CD4-positive, alpha-beta T cell (primary cell): ENCODE measurements at places on chromosomes 5 and 9.

DNA sequence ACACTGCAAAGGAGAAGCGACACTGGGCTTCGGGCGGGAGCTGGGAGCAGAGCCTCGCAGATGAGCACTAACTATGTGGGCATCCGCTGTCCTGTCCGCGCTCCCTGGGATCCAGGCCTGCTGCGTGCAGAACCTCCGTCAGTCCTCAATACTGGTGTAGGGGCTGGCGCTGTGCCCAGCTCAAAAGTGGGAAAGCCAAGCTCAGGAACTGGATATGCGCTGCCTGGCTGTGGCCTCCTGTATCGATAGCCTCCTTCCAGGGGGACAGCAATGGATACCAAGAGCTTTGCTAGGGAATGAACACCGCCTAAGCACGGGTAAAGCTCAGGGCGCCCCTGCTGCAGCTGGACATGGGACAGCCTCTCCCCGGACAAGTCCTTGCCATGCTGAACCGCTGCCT, 270.4 kb downstream of the NSG2 start:
- no peak for DNase-seq

DNA sequence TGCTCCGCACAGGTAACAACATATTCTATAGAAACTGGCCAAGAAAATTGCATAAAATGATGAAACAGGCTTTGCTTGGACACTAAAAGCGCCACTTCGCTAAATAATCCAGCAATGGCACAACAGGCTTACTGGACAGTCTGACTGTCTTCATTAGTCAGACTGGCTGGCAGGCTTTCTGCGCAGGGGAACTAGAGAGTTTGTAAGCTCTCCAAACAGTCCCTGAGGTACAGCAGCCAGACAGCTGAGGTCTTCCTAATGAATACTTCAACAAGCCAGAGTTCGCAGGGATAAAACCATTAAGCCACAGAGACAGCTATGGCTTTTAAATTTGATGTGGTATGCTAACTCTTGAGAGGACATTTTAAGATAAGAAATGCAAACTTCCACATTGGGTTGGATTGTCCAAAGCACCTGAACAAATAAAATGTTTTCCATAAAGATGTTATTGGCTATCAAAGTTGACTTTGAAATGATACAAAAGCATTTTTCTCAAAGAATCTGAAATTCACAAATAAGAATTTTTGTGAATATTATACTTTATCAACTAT, 20.7 kb downstream of the PLK2 start:
- DNase-seq, result no peak

- no peak for DNase-seq
Observed at GRCh38 chr5:2201832-2202231, 319.1 kb upstream of the IRX4 start.

GRCh38 chr9:137956688-137957385, 79.3 kb downstream of the CACNA1B start:
- no peak for DNase-seq

DNA sequence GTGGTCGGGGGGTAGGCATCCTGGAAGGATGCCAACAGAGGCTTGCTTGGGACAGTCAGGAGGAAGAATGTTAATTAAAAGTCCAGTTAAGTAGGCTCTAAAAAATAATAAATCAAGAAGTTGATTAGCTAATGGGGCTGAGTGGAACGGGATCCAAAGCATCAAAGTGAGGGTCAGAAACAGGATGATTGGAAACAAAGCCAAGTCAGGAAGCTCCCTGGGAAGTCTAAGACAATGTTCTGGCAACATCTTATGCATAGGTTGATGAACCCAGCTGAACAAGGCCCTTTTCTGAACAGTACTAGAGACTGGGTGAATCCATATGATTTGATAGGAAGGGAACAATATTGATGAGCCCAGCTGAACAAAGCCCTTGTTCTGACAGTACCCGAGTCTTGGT, 50.2 kb upstream of the STARD4 start:
- DNase-seq, result no peak

GRCh38 chr5:175246889-175247520, 197.0 kb downstream of the DRD1 start:
- DNase-seq, result no peak

GRCh38 chr5:138282920-138283742, 8.7 kb upstream of the GFRA3 start:
- peak; percentile 4 for DNase-seq

- no peak for DNase-seq
Observed at GRCh38 chr5:30605693-30606268, 587.7 kb upstream of the CDH6 start.

DNA sequence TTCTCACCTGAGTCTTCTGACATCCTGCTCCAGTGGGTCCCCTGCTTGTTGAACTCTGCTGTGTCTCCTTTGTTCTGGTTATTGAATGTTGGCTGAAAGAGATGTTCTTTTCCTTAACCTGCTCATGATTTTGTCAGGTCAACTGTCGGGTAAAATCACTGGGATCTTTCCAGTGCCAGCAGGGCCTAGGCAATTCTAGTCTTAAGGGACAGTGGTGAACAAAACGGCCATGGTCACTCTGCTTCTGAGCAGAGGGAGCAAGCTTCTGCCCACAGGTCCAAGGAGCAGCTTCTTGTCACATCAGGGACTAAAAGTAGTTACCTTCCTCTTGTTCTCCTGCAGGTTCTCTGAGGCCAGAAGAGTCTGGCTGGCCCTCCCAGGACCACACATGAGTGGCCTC, 65.6 kb downstream of the SEC61B start:
- DNase-seq, result no peak

GRCh38 chr5:147733075-147733474, 49.5 kb downstream of the JAKMIP2 start:
- no peak for DNase-seq

DNA sequence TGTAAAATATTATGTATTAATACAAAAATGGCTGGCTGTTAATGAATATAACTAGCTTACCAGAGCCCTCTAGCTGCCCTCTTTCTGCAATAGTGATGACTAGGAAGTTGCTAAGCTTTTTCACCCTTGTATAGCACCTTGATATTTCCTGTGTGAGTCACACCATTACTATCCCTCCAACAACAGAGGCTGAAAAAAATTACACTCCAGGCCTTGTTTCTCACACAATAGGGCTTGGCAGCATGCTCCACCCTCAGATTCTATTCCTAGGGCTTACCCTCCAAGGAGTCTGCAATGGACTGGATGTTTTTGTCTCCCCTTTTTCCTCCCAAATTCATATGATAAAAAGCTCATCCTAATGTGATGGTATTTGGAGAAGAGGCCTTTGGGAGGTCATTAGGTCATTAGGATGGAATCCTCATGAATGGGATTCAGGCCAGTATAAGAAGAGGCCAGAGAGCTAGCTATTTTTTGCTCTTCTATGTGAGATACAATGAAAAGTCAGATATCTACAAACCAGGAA, 184.6 kb upstream of the MAP1B start:
- no peak for DNase-seq

DNA sequence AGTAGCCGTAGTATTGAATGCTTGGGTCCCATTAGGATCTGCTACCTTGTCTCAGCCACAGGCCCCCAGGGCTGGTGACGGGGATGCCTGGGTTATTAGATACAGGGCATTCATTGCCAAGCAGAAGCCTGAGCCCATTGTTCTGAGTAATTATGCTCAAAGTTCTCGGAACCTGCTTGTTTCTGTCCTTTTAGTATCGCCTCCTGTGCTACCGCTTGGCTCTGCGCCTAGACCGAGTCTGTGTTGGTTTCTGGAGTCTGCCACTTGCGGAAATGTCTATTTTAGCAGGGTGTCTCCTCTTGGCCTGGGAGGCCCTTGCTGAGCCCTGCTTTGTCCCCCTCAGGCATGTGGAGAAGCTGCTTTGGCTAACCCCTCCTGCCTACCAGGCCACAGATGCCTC, 506.1 kb downstream of the BNC2 start:
- no peak for DNase-seq

GRCh38 chr5:80251636-80252035, 4.2 kb downstream of the SERINC5 start:
- peak; percentile 32 for DNase-seq

GRCh38 chr5:8769631-8770030, 776.2 kb downstream of the SEMA5A start:
- DNase-seq, result no peak

DNA sequence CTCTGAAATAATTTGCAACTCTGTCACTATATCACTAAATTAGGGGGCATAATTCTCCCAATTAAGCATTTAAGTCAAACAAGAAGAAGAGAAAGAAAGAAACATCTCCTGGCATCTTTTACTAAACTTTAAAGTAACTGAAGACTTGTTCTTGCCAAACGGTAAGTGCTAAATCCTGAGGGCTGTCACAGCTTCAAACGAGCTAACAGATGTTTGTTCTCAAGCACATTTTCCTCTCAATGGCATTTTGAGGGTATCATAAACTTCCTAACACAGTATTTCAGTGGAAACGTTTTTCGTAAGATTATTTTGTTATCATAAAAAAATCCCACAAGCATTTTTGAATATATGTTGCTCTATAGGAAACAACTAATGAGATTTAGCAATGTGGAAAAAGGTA, 169.5 kb upstream of the TAS2R1 start:
- DNase-seq, result no peak

- DNase-seq, result no peak
Observed at GRCh38 chr9:119255116-119255515, 114.1 kb downstream of the BRINP1 start.

GRCh38 chr5:14211818-14212803, 69.0 kb downstream of the TRIO start:
- DNase-seq, result no peak

GRCh38 chr9:11366585-11367129, 753.9 kb upstream of the PTPRD start:
- DNase-seq, result no peak

- DNase-seq, result no peak
Observed at GRCh38 chr5:78792345-78793055, 143.9 kb upstream of the LHFPL2 start.

GRCh38 chr9:92616199-92616641, 53.7 kb downstream of the IPPK start:
- no peak for DNase-seq

- no peak for DNase-seq
Observed at GRCh38 chr5:149503006-149503405, 48.2 kb downstream of the CSNK1A1 start.

DNA sequence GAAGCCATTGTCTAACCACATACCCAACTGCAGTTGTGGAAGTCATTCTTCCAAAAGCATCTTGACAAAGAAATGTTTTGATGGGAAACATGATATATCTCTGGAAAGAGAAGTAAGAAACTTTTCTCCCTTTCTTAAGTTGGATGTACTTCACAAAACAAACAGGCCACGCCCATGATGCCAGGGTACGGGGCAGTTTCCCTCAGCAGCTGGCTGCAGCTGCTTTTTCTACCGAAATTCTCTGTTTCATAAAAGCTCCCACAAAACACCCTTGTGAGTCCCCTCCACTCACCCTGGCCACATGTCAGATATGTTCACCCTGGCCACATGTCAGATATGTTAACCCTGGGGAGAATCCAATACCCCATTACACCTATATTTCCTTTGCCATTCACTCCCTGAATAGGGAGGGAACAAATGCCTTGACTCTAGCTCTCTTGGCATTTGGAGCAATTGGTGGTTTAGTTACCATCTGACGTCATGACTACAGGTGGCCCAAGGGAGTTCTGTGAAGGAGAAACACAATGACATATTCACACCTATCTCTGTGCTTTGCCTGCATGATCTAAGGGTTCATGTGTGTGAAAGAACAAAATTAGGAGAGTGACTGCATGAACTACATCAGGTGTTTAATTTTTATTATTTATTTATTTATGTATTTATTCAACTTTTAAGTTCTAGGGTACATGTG, 103.0 kb downstream of the AOPEP start:
- no peak for DNase-seq

DNA sequence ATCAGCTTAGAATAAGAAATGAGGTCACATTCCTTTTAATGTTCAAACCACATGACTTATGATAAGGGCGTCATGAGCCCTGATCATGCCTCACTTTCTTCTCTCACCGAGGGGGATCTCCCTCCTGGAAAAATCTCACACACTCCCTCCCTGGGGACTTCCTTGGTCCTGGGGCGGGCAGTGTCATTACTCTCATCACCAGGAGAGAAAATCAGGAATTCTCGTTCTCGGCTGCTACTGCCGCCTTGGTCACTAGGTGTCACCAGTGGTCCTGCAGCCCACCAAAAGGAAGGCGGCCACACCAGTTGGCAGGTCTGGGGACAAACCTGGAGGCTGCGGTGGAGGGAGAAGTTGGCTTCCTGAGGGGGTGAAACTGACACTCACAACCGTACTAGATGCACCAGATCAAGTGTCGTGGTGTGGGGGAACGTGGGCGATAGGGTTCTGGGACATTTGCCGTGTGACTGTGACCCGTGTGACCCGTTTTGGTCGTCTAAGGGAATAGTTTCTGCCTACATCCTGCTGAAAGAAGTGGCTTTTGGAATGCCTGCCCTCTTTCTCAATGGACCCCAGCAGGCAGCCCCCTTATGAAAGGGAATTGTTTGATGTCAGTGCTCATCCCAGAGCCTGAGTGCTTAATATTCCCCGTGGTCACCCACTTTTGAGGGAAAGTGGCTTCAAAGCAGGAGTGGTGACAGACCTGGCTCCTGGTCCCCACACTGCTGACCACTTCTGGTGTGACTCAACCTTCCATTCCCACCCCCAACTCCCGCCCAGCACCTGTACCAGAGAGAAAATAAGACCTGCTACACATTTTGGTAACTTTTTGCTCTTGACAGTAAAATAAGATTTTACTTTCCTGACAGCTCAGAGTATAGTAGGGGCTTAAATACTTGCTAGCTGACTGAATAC, 63.2 kb downstream of the ACER2 start:
- peak; percentile 24 for DNase-seq

- DNase-seq, result no peak
Observed at GRCh38 chr9:136577941-136578625, 32.2 kb upstream of the NOTCH1 start.

GRCh38 chr5:139930406-139930805, 112.7 kb downstream of the NRG2 start:
- DNase-seq, result no peak

GRCh38 chr5:96198356-96199058, 234.5 kb downstream of the PCSK1 start:
- no peak for DNase-seq

- DNase-seq, result no peak
Observed at GRCh38 chr5:172959824-172960799, 888 bp downstream of the RPL26L1 start.

- no peak for DNase-seq
Observed at GRCh38 chr5:29896646-29897045, 1296.8 kb upstream of the CDH6 start.

DNA sequence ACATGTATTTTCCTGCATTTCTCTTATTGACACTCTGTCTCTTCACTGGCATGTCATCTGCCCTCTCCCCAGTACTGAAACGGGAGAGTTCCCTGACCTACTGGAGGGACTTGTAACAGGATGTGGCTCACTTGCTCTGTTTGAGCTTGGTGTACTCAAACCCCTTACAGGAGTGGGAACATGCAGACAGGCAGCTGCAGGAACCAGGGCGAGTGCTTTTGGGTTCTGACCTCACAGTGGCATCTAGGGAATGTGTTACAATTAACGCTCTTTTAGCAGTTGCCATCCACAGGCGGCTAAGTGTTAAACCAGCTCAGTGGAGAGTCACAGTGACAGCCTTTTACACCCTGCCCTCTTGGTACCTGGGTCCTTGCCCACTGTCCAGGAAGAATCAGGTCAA, 300.3 kb upstream of the GRAMD2B start:
- no peak for DNase-seq

- DNase-seq, result no peak
Observed at GRCh38 chr9:87292449-87293191, 205.0 kb upstream of the DAPK1 start.

- DNase-seq, result no peak
Observed at GRCh38 chr5:9562141-9562540, 16.3 kb upstream of the SEMA5A start.
